Stimulated activated CD4-positive, alpha-beta T cell treated with anti-CD3 and anti-CD28 coated beads, Interleukin-1b, Interleukin-23, amount 100 ng/mL, for 24 hours (primary cell): ENCODE measurements at places on chromosomes 2 and 18.

DNA sequence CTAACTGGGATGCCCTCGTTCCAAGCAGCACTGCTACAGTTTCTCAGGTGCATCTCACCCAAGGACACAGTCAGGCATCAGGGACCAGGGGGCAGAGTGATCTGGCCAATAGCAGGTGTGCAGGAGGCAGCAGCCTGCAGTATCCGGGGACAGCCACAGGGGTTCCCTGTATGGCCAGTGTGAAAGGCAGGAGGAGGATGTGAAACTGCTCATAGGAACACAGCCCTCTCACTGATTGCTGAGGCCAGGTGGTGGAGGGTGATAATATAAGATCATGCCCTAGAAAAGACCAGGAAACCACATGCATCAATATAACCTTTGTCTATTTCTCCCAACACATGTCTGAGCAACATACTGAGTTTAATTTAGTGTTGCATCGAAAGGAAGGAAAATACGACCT, 112.7 kb upstream of the TACR1 start:
- DNase-seq = no peak

DNA sequence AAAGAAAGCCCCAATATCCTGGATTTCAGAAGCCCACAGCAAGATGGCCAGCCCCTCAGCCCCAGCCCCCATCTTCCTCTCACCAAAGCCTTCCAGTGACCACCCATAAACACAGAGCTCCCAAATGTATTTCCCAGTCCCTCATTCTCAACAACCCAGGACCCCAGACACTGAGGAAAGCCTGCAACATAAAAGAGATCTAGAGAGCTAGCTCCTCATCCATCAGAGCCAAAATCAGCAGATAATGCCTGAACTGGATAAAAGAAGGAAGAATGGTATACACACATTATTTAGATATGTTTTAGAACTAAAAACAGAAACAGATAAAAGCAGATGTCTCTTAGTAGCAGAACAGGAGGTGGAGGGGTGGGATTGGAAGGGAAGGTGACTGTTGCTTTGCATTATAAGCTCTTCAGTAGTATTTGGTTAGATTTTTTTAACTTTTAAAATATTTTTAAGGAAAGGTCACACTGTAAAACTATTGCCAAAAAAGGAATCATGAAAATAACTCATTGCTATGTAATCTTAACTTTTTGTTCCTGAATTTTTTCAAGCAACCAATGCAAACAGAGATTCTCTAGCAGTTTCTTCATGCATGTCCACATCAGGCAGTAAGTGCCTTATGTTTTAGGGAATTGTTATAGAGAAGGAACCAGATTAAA, 144.2 kb upstream of the PKDCC start:
- no peak for DNase-seq

DNA sequence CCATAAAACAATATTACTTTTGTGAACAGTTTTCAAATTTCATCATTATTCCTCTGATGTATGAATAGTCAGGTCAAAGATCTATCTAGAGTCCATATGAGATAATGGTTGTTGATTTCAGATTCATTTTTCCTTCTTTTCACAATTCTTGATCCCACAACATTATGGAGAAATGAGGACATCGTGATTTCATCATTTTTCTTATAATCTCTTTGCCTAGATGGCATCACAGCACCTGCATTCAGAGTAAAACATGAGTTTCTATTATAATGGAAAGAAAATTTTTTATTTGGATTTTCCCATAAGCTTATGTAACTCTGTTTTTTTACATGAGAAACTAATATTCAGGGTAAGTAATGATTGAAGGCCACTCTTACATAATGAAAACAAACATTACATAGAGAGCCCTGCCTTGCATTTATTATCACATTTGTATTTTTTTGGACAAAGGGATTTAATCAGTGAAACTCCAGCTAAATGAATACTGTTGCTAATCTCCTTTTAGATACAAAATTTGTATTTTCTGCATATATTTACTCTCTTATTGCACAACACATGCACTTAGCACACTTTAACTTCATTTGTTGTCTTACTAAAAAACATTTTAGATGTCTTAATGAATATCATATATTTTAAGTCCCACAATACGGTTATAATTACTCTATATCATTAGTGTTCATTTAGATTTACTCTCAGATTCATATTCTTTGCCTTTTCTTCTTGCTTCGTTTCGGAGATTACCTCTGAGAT, 188.4 kb upstream of the KYNU start:
- DNase-seq = no peak

GRCh38 chr2:30225131-30225762, 6.1 kb upstream of the LBH start:
- no peak for DNase-seq

- no peak for DNase-seq
These were observed 1552.9 kb upstream of the SLC39A10 start for GRCh38 chr2:194103941-194104659.

- no peak for DNase-seq
These were observed 39.8 kb upstream of the C2orf15 start for GRCh38 chr2:99101697-99102096.

DNA sequence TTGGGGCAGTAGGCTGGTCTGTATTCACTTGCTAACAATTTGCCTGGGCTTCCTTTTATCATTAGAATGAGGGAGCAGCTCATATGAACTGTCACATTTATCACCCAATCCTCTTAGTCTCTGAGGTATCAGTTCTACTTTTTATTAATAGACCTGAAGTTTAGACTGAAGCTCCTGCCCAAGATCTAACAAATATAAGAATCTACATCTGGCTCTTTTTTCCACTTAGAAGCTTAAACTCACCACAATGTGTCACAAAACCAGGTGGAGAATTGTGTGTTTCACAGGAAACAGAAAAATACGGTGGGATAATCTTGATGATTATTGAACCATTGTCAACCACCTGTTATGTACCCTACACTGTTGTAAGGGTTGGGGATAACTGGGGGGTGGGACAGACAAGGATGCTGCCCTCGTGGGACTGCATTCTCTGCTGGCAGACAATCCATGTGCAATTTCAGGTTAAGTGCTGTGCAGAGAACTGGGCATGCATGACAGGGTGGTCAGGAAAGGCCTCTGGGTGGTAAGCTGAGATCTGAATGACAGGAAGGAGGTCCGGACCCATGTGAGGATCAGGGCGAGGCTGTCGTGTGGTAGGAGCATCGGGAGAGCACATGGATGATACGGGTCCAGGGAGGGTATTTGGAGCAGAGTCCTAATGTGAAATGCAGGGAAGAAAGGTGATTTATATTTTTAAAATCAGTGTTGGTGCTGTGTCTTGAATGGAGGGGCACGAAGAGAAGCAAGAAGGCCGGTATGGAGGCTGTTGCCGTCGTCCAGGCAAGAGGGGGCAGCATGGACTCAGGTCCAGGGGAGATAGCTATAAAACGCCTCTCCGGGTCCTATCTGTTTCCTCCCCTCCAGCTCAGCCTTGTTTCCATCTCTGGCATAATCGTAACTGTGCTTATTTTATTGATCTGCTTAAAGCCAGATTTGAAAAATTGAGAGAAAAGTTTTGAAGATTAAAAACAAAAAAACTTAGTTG, 17.6 kb downstream of the MYL12B start:
- no peak for DNase-seq

DNA sequence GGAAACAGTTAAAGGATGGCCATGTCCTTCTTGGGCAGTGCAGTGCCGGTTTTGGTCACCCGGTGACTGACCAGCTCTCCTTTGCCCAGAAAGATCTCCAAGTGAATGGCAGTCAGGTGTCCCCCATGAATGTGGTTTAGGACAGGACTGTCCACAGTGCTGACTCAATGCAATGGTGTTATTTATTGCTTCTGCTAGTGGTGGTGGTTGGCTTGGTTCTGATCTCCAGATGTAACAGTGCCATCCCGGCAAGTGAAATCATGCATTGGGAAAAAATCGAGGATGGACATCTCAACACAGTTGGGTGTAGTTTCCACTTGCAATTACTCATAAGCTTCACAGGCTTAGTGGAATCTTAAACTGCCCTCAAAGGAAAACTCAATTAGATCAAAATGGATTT, 81.9 kb downstream of the TGOLN2 start:
- DNase-seq = no peak
